ENCODE measurements at places on chromosomes 7 and 10.

DNA sequence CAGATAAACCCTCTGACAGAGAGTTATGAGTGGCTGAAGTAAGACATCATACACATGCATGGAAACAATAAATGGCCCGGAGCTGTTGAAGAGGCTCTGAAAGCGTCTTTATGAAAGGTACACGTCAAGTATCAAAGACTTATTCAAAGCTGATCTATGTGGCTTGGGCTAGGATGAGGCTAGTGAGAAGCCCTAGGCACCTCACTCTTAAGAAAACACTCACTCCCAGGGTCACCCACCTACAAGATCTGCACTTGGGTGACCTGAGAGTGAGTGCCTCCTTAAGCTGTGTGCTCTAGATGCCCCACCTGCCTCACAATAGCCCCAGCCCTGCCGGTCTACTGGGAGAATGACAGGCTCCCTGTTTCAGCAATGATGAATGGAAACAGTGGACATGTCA, 1.1 kb upstream of the GIMAP1 start:
- DNase-seq, result no peak

DNA sequence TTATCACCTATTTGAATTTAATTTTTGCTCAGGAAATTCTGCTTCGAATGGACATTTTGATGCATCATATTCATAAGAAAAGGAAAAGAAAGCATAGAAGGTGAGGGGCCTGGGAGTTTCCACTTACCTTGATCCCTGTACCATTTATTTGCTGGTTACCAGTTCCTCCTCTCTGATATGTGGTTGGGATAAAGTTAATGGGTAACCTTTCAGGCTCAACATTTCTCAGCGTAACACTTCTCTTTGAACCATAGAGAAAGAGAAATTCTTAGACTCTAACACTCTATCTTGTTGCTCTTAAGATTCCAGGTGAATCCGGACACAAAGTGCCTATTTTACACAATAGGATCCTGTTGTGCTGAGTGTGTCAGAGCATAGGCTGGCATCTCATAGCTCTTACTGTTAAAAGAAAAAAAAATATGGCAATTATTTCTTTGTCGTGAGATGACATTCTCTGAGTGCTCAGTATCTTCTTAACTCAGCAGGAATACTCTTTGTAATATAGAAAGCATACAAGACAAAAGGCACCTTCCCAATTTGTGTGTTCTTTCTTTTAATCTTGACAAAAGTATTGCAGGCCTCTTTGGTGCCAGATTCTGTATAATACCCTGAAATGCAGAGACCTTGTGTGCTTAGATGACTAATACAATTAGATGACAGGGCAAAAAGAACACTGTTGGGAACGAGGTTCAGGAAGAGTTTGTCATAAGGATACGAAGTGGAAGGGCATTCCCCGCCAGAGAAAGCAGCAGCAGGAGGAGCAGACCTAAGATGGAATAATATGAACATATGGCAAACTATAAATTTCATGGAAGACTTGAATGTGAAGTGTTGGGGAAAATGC, 689.6 kb downstream of the NRG3 start:
- no peak for DNase-seq

DNA sequence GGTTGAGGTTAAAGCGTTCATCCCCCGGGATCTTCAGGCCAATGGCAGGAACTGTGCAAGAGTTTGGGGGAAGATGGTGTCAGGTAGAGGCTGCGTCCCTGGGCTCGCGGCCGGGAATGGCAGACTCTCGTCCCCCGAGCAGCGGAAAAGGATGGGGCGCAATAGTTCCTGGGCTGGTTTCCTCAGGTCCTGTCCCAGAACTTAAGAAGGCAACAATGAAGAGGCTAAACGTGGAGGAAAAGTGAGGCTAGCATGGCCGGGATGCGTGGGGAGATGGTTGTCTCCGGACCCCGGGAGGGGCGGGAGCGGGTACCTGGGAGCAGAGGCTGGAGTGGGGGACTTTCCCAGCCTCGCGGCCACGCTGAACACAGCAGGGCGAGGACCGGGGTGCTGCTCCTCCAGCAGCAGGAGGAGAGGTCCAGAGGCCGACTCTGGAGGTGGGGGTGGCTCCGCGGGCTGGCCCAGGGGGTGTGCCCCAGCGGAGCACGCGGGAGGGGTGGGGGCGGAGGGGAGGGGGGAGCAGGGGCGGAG, 882 bp downstream of the IRF5 start:
- no peak for DNase-seq

- peak; percentile 88 for DNase-seq
These were observed 32.7 kb downstream of the DNMBP start for GRCh38 chr10:99976886-99977665.
